ENCODE measurements at places on chromosomes 11 and 22.

DNA sequence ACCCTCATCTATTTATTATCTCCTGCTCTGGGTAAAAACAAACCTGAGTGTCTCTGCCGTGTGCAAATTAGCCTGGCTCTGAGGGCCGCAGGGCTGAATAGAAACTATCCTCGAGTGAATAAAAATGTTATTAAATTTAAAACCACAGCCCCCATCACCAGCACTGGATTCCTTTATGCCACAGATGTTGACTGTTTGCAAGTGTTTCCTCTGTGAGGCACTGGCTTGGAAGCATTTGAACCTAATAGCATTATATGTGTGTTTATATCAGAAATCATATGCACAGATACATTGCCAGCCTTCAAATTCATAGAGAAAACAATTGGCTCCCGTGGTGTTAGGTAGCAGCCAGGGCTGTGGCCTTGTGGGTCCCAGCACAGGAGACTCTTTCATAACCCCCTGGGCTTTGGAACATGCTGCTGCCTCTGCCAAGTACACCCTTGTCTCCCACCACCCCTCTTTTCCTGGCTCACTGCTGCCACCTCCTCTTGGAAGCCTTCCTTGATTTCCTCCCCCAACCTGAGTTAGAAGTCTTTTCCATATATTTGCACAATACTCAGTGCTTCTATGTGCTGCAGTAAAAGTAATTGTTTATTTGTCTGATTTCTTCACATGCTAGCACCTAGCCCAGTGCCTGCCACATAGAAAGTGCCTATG, 294.4 kb downstream of the DDX10 start:
- no peak for DNase-seq

DNA sequence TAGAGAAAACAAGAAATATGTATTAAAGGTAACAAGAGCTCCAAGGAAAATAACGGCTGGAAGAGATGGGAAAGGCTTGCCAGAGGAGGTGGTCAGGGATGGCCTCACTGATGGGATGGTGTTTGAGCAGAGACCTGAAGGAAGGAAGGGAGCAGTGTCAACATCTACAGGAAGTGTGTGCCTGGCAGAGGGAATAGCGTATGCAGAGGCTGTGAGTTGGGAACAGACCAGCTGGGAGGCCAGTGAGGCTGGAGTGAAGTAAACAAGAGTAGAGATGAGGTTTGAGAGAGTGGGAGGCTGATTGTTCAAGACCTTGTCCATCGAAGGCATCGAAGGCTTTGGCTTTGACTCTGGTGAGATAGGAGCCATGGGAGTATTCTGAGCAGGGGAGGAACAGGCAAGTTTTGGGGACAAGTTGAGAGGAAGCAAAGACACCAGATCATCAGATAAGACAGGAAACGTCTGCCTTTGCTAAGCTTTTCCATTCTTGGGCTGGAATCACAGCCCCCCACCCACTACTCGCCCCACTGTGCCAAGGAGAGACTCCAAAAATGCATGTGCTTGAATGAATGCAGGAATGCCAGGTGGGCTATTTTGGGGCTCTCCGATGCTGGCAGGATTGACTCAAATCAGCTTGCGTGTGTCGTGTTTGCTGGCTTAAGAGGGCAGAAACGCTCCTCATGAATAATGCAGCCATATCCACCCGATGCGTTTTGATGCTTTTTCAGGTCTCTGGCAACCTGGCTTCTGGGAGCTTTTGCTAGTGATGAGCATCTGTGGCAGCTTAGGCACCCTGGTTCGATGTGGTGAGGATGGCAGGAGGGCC, 7.2 kb downstream of the SGSM1 start:
- DNase-seq, result no peak

- DNase-seq, result peak; percentile 58
Measured at GRCh38 chr11:128492461-128492860, 94.9 kb downstream of the ETS1 start.

GRCh38 chr11:71369411-71369810, 78.8 kb downstream of the DHCR7 start:
- no peak for DNase-seq

DNA sequence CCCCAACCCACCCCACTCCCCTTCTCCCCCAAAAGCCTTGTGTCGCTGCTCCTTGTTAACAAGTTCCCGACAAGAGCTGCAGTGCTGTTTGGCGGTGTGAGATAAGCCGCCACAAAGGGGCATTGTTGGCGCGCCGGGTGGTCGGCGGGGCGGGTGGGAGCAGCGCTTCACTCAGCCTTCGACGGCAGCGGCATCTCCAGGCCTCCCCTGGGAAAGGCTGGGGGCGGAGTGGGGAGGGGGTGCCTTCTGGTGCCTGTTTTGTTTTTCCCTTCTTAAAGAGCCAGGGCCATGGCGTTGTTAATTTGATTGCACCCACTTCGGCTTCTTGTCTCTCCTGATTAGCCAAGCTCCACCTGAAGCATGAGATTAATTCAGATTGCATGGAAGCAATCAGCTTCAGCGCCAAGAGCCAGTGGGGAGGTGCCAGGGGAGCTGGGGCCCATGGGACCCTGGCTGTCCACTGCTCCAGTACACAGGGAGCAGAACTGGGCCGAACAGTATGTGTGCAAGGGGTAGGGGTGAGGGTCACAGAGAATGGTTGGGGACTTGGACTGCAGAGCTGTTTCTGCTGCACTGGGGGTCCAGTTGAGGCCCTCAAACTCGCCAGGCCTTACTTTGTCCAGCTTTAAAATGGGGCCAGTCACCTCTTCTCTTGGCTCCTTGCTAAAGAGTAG, 165.1 kb downstream of the CEP164 start:
- no peak for DNase-seq

DNA sequence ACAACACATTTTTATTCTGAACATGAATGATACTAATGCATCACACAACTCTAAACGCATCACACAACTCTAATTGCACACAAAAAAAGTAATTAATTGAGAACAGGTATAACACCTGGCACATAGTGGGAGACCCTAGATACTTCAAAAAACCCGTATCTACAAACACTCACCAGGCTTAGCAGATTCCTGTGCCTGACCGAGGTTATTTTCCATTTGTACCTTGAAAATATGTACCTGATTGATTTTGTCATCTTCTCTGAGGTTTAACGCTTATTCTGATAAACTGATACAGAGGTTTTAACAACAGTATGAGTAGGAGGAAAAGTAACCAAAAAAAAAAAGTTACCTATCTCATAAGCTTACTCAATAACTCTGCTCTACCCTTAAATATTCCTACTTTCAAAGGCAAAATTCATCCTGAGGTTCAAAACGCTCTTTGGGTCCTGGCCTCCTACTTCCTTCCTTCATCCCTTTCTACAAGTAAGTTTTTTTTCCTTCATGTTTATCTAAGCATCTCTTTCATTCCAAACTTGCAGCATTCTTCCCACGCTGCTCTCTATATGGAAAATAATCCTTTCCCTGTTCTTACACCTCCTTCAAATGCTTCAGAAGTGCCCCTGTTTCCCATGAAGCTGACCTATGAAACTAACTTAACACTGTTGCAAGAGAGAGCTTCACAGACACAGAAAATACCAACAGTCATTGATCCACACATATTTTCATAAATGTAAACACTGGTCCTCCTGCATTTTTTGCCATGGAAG, 73.3 kb downstream of the ETS1 start:
- peak; percentile 38 for DNase-seq

GRCh38 chr11:1875093-1875850, 16.4 kb downstream of the PRR33 start:
- DNase-seq, result no peak

GRCh38 chr11:44008088-44008501, 39.7 kb upstream of the ACCSL start:
- DNase-seq, result no peak

DNA sequence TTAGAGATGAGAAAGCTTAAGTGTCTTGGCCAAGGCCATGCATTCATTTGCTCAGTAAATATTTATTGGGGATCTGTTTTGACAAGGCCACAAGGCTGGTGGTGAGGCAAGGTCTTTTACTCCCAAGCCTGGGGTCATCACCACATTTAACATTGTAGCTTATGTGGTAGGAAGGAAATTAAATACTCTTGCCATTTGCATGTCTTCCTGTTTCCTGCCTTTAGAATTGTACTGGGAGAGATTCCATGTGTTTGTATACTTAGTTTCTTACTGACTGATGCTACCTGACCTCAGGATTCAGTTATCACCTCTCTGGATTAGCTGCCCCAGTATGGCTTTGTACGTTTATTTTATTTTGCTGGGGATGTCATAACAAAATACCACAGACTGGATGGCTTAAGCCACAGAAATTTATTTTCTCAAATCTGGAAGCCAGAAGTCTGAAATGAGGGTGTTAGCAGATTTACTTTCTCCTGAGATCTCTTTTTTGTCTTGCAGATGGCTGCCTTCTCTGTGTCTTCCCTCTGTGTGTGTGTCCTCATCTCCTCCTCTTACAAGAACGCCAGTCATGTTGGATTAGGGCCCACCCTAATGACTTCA, 44.8 kb downstream of the SPECC1L start:
- no peak for DNase-seq

All from cardiac fibroblast (primary cell).